WTC11 (cell line): ENCODE measurements at places on chromosomes 11 and 22. TPM values are rescaled to one million over a fixed set of nuclear protein-coding genes. Genes with fewer than 3 reads are reported as not detected.
A peak's percentile ranks its signal among the peaks of the same experiment; 100 is the strongest.

DNA sequence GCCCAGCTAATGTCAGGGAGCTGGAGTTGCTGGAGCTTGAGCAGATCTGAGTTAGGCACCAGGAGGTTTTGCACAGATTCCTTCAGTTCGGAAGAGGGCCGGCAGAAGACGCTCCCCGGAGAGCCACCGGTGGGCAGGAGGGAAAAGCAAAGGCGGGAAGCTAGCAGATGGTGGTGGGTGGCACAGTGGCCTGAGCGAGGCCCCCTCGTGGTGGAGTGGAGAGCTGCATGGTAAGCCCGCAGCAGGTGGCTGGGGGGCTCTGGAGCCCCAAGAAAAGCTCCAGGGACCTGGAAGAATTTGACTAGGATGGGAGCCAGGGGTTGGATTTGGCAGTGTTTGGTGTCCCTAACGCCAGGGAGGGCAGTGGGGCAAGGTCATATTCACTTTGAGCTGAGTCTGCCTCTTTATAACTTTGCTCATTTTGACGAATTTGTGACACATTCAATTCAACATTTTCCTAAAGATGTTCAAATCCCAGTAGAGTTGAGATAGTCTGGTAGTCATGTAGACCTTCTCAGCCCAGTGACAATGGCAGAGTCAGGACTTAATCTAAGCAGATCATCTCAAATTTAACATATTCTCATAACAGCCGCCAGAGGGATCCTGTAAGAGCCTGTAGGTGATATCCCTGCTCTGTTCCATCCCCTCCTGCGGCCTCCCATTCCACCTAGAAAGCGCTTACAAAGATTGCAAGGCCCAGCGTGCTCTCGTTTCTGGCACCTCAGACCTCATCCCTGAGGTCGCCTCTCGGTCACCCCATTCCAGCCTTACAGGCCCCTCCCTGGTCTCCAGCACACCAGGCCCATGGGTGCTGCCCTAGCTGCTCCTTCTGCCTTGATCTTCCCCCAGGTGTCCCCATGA, 57.9 kb downstream of the TRIM29 start:
- DNase-seq, result peak; percentile 68

- DNase-seq, result no peak
These were observed 24.3 kb upstream of the OR5B12 start for GRCh38 chr11:58466293-58466692.

GRCh38 chr22:39847477-39847876, 46.1 kb downstream of the ENTHD1 start:
- DNase-seq, result no peak

DNA sequence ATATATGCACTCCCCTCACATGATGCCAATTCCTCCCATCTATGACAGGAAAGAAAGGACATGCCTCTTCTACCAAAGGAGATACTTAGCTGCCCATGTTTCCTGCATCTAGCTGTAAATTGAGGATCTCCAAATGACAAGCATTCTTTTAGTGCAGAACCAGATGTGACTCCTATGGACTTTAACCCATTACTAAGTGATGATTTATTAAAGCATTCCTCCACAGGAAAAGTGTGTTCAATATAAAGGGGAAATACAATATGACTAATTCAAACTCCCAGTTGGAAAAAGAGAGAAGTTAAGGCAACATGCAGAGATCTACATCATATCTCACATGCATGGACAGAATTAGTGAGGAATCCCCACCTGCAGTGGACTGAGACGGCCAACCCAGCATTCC, 221.3 kb downstream of the FAM76B start:
- DNase-seq, result no peak

DNA sequence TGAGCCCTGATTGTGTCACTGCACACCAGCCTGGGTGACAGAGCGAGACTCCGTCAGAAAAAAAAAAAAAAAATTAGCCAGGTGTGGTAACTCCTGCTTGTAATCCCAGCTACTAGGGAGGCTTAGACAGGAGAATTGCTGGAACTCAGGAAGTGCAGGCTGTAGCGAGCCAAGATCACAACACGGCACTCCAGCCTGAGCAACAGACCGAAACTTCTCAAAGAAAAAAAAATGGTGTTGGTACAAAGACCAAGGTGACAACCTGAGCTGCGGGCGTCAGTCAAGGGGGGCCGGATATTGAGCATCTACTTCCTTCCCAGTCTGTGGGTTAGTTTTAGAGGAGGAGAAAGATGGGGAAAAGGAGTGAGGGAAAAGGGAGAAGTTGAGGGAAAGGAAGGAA, 48.5 kb upstream of the HSPA8 start:
- DNase-seq, result no peak

The IL17REL gene
- total RNA-seq, result 0.23 to 0.34 TPM (median 0.24 TPM) in 3 replicates

The DHCR7 gene
- total RNA-seq, result 104 to 120 TPM (median 120 TPM) in 3 replicates

The PATE4 gene
- total RNA-seq, result not detected in 3 replicates

- DNase-seq, result no peak
These were observed 332.2 kb downstream of the INSC start for GRCh38 chr11:15446929-15447328.

GRCh38 chr11:47204637-47204989, 10.2 kb upstream of the DDB2 start:
- no peak for DNase-seq
